Activated CD4-positive, alpha-beta T cell treated with anti-CD3 and anti-CD28 coated beads, Interleukin-2, amount 50 U/mL, for 48 hours (primary cell): ENCODE measurements at places on chromosomes 1 and 21.

GRCh38 chr1:82441402-82441801 lies 640.7 kb downstream of the ADGRL2 start:
- DNase-seq, result no peak

DNA sequence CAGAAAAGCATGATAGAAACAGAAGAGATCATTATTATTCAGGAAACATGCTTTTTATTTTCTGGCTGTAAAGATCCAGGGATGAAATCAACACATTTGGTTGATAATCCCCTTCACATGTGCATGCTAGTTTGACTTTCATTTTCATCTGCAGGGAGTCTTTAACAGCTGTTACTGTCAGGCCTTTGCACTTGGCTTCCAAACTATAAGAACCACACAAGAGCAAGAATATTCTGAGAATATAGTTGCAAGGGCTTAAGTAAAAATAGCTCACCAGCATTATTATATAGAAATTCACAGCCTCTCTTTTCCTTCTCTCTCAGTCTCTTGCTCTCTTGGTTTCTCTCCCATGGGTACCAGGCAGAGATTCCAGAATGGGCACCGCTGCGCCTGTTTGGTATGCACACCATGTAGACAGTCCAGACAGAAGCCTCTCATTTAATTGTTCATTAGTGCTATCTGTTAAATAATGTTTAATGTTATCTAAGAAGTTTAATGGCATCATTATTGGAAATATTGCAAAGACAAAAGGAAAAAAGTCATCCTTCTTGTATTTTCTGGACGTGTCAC lies 622.3 kb upstream of the PLXNA2 start:
- no peak for DNase-seq

- no peak for DNase-seq
Measured at GRCh38 chr1:204400882-204401510, 10.6 kb downstream of the PPP1R15B start.

GRCh38 chr1:67636146-67636545 lies 48.9 kb upstream of the GADD45A start:
- no peak for DNase-seq

- no peak for DNase-seq
Measured at GRCh38 chr1:8908388-8909151, 30.1 kb upstream of the ENO1 start.

DNA sequence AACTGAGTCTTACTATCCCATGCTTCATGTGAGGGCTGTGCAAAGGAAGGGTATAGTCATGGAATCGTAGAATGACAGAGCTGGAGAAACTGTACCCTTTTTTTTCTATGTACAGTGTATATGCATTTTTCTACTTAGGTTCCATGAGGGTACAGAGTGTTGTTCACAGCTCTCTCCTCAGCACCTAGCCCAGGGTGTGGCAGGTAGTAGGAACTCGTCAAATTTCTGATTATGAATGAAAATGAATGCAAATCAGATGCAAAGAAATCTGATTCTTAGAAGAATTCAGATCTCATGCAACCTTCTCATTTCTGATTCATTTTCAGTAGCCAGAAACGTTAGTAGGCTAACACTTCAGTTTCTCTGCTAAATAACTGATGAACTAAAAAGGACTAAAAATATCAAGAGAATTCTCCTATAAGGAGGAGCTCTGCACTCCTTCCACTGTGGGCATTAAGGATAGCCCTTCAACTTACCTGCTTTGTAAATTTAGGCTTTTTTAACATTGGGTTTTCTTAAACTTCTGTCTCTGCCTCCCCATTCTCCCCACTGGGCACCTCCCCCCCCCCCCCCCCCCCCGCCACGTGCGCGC lies 18.0 kb upstream of the HHAT start:
- DNase-seq, result no peak

GRCh38 chr21:17391811-17392340 lies 121.0 kb upstream of the CXADR start:
- DNase-seq, result no peak

DNA sequence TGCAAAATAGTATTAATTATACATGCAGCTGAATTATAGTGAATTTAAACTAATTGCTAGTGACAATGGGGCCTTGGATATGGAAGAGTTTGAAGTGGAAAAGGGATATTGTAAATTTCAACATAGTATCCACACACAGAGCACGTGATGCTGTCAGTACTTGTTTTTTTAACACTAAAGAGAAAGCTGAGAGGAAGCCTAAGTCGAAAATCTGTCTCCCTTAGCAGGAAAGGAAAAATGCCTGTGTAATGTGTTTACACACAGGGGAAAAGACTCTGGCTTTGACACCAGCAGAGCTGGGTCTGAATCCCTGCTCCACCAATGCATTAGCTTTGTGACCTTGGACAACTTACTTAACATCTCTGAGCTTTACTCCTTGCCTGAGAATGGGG lies 42.6 kb downstream of the PCSK9 start:
- no peak for DNase-seq
